ENCODE measurements at places on chromosomes 7 and 10.

DNA sequence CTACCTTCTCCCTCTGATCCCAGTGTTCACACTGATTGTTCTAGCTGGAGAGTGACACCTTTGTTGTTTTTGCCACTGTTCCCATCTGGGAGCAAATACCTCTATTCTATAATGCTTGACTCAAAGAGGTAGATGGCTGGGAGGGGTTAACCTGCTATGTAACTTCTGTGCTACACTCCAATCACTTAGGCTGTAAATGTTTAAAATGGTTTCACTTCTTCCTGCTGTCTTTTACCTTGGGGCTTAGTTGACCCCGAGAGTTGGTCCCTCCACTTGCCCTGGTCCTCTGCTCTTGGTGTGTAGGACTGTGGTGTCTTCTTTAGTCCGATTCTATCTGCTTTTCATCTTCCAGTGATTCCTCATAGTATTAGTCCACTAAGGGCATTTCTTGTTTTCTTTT lies 22.3 kb downstream of the KLHDC10 start:
- no peak for DNase-seq

GRCh38 chr7:78636727-78637126 lies 816.7 kb downstream of the MAGI2 start:
- no peak for DNase-seq

- no peak for DNase-seq
Observed at GRCh38 chr7:74256491-74257408, 2.6 kb upstream of the RFC2 start.

- peak; percentile 47 for DNase-seq
Observed at GRCh38 chr7:74617180-74617744, 40.3 kb upstream of the GTF2I start.

- DNase-seq, result no peak
Observed at GRCh38 chr10:78296785-78297184, 263.1 kb downstream of the RPS24 start.
